ENCODE measurements at places on chromosomes 1 and 21. TPM values are rescaled to one million over a fixed set of nuclear protein-coding genes. Genes with fewer than 3 reads are reported as not detected.
A peak's percentile ranks its signal among the peaks of the same experiment; 100 is the strongest.

DNA sequence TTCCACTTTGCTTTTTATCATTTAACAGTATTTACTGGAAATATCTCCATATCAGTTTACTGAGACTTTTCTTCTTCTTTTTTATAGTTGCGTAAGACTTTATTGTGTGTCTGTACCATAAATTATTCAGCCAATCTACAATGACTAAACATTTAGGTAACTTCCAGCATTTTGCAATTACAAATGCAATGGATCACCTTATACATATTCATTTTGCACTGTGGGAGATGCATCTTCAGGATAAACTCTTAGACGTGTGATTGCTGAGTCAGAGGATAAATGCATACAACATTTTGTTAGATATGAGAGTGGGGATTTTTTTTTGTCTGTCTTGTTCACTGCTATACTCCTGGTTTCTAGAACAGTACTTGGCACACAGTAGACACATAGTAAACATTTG lies 95.7 kb upstream of the GCLM start:
- DNase-seq: no peak

GRCh38 chr1:194281376-194281775 lies 1095.0 kb upstream of the B3GALT2 start:
- DNase-seq: no peak

- no peak for DNase-seq
These were observed 17.1 kb upstream of the CDC42BPA start for GRCh38 chr1:227335242-227336020.

DNA sequence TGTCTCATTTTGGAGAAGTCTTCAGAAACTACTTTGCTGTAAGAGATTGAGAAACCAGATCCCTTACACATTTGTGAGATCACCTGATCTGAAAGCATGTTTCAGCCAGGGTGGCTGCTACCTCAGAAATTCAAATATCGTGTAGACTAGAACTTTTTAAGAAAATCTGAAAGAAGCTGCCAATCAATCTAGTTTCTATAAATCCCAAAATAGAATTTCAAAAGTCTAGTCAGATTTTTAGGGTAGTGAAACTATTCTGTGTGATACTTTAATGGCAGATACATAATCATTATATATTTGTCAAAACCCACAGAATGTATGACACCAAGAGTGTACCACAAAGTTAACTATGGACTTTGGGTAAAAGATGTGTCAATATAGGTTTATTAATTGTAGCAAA lies 79.9 kb upstream of the PLPPR5 start:
- DNase-seq: no peak

- DNase-seq: no peak
These were observed 689 bp upstream of the ZNF644 start for GRCh38 chr1:91022518-91022929.

GRCh38 chr1:210099921-210100320 lies 132.7 kb upstream of the SERTAD4 start:
- no peak for DNase-seq

DNA sequence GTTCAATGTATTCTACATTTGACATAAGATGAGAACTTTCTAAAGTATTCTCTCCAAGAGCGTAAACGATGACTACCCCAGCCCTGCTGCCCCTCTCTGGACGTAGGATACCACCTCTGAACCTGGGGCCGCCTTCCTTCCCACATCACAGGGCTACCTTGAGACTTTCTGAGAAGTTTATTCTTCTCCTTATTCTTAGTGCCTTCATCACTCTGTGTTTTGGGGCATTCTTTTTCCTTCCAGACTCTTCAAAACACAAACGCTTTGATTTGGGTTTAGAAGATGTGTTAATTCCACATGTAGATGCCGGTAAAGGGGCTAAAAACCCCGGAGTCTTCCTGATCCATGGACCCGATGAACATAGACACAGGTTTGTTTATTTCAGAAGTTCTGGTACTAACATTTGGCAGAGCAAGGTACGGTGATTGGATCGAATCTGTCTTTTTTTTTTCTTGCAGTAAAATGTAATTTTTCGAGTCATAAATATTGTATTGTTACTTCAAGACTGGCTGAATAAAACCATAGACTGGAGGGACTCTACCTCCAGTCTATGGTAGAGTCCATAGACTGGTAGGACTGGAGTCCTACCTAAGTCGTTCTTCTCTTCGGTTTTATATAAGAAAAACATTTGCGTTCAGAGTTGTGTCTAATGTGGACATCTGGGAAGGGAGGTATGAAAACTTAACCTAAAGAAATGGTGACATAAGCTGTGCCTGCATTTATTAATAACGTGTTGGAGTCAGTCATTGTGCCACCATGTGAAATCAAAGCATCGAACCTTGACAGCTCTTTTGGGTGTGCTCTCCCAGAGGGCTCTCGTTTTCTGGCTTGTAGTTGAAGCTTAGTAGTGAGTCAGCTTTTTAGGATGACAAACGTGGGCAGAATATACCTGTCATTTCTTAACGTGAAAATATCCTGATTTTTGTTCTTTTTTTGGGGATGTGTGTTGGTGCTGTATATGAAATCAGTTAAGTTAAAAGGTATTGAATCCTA lies 1.2 kb downstream of the MAN1A2 start:
- DNase-seq: no peak

- DNase-seq: no peak
These were observed 197.2 kb downstream of the ADSS2 start for GRCh38 chr1:244254467-244254866.

GRCh38 chr1:26280333-26281042 lies 602 bp downstream of the SH3BGRL3 start:
- no peak for DNase-seq

DNA sequence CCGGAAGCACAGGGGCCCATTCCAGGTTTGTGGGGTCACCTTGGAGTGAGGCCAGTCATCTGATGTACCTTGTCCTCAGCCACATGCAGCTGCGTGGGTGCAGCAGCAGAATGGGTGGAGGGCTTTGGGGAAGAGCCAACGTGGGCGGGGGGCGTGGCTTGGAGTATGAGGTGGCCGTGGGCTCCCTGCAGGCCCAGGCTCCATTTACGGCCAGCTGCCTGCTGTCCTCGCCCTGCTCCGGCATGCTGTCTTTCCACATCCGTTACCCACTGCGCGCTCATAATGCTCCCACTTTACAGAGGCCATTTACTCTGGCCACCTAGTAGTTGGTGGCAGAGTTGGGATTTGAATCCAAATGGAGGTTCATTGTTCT lies 27.8 kb upstream of the TINAGL1 start:
- DNase-seq: no peak

GRCh38 chr21:38777531-38777930 lies 28.2 kb upstream of the ETS2 start:
- DNase-seq: peak; percentile 15

GRCh38 chr1:63977466-63977865 lies 203.6 kb downstream of the ROR1 start:
- no peak for DNase-seq

GRCh38 chr1:80929868-80930508 lies 870.7 kb upstream of the ADGRL2 start:
- no peak for DNase-seq

GRCh38 chr1:63148825-63149645 lies 173.3 kb upstream of the FOXD3 start:
- DNase-seq: peak; percentile 1

DNA sequence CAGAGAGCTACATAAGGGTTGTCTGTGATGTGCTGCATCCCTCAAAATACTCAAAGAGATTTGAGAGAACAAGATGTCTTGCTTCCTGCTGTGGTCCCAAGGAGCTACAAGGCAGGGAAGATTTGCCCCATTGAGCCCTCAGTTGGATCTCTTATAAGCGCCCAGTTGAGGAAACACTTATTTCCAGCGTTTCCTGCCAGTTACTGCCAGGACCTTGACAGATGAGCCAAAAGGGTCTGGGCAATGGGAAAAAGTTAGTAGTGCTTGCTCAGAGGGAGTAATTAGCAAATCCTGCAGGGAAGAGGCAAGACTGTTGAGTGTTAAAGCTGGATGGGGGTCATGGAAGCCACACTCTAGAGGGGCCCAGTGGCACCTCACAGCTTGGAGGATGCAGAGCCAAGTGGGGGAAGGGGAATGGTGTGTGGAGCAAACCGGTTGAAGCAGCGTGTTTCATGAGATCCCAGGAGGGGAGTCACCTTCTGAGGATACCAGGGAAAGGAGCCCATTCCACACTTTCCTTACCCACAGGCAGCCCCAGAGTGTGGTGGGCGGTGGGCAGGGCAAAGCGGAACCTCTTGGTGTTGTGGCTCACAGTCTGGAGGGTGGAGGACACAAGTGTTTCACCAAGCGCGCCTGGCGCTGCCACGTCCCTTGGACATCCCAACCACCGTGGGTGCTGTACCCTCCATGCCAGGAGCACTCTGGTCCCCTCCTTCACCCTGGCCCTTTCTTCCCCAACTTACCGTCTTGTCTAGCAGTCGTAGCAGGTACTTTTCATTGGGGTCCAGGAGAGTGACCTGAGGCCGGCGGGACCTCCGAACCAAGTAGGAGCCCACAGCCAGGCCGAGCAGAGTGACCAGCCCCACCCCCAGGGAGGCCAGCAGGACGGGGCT lies 805 bp downstream of the CYB5R1 start:
- no peak for DNase-seq

DNA sequence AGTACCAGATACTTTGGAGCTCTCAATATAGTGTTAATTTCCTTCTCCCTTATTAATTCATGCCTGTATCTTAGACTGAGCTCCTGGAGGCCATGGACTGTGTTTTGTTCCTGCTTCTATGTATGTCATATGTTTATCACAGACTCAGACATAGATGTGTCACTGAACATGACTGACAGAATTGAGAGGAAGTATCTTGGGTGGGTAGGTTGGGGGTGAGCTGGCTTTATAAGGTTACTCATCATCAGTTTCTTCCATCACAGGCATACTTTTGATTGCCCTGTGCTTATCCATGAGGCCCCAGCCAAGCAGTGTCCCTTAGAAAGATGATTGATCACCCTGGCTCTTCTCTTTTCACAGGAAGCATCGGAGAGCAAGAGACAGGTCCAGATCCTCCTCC lies 5.6 kb upstream of the SH3D21 start:
- DNase-seq: no peak

GRCh38 chr1:63620671-63621070 lies 27.5 kb downstream of the PGM1 start:
- no peak for DNase-seq

GRCh38 chr1:77926561-77927357 lies 38.3 kb downstream of the NEXN start:
- DNase-seq: no peak

- no peak for DNase-seq
These were observed 231.3 kb downstream of the FOXD2 start for GRCh38 chr1:47669081-47669585.

DNA sequence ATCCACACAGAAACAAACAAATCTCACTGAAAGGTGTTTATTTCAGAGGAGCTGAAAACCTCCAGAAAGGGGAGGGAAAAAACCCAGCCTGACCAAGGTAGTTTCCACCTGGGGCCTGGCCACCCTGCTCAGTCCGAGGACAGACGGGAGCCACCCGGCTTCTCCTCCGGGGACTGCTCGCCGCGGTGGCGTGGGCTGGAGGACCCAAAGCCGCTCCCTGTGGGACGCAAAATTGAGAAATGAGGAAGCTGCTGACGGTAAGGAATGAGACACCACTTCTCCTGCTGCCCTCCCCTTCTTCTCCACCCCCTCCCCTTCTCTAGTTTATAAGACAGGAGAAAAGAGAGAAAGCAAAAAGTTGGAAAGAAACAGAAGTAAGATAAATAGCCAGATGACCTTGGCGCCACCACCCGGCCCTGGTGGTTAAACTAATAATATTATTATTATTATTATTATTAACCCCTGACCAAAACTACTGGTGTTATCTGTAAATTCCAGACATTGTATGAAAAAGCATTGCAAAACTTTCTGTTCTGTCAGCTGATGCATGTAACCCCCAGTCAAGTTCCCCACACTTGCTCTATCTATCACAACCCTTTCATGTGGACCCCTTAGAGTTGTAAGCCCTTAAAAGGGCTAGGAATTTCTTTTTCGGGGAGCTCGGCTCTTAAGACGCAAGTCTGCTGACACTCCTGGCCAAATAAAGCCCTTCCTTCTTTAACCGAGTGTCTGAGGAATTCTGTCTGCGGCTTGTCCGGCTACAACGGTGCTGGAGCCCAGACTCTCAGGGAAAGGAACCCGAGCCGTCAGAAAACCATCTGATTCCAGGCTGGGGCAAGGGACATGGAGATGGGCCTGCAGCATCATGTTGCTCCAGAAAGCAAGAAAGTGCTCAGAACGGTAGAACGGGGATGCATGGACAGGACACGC lies 12.5 kb downstream of the ITGB2 start:
- DNase-seq: no peak

GRCh38 chr1:29125788-29126187 lies 2.1 kb upstream of the TMEM200B start:
- no peak for DNase-seq

GRCh38 chr1:205451202-205451601 lies 4.6 kb downstream of the BLACAT1 start:
- no peak for DNase-seq

DNA sequence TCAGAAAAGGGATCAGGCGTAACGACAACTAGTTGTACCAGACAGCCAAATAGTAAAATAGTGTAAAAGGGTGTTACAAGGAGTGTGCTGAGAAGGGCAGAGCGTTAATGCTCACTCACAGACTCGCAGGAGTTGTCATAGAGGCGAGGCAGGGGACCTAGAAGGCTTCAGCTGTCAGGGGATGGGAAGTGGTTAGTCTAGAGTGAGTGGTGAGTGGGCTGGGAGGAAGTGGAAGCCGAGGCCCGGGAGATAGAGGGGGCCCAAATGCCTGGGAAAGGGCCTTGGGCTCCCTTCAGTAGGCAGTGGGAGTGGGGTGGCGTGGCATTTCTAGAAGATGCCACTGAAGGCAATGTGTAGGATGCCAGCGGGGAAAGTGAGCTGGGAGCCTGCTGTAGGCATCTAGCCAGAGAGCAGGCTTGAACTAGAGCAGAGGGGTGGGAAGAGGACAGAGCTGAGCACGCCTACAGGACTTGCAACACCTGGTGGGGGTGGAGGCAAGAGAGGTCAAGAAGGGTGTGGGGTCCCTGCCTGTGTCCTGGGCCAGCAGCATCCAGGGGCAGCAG lies 10.3 kb downstream of the SLC6A17 start:
- DNase-seq: no peak

- DNase-seq: no peak
These were observed 11.5 kb downstream of the THAP3 start for GRCh38 chr1:6635910-6636760.

DNA sequence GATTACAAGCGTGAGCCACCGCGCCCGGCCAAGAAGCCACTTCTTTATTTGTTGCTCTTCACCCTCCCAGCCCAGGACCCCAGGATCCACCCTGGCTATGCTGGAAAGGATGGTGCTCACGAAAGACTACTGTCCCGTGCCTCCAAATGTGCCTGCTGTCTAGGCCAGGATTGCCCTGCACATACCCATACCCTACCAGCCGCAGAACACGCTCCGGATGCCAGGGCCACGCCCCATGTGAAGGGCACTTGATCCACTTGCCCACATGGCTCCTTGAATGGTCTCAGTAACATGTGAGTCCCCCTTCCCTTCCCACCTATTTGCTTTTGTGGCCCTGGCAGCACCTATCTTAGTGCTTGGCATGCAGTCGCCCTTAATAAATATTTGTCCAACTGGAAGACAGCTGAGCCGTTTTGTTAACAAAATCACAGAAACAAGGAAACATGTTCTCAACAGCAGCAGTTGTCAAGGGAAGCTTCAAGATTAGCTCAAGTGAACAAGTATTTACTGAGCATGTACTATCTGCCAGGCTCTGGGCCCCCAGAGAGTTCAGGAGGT lies 13.8 kb upstream of the UBXN10 start:
- DNase-seq: no peak

GRCh38 chr1:98920441-98921110 lies 84.1 kb downstream of the PLPPR5 start:
- DNase-seq: no peak

PARP1 gene
- total RNA-seq: 228 TPM

CHRNB2 gene
- not detected for total RNA-seq

MYOG gene
- total RNA-seq: not detected

EXTL1 gene
- total RNA-seq: not detected

TENT5C gene
- total RNA-seq: 4.2 TPM

DNALI1 gene
- total RNA-seq: not detected

BRDT gene
- total RNA-seq: not detected

TLR5 gene
- total RNA-seq: 0.19 TPM
